ENCODE measurements at places on chromosomes 16 and 17.
A peak's percentile ranks its signal among the peaks of the same experiment; 100 is the strongest.

DNA sequence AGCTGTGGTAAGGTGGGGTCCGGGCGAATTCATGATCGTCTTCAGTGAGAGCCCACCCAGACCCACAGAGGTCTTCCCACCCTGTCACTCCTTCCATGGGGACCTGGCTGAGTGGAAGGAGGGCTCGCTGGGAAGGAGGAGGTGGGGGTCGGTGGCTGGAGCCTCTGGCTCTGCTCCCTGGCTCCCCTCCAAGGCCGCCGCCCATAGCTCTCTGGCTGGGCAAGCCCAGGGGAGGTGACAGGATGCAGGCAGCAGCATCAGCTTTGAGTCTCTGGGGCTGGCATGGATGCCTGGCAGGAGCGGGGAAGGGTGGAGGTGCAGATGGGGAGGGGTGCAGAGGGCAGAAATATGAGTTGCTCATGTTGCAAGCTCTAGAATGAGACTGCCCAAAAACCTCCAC lies 147.0 kb downstream of the ENGASE start:
- peak; percentile 32 for DNase-seq

GRCh38 chr17:7888184-7888920 lies at the start of gene CHD3:
Gene CHD3 (plus strand): TSS chr17:7888789. CDS start chr17:7889001, 212 bp downstream.
- DNase-seq = no peak

DNA sequence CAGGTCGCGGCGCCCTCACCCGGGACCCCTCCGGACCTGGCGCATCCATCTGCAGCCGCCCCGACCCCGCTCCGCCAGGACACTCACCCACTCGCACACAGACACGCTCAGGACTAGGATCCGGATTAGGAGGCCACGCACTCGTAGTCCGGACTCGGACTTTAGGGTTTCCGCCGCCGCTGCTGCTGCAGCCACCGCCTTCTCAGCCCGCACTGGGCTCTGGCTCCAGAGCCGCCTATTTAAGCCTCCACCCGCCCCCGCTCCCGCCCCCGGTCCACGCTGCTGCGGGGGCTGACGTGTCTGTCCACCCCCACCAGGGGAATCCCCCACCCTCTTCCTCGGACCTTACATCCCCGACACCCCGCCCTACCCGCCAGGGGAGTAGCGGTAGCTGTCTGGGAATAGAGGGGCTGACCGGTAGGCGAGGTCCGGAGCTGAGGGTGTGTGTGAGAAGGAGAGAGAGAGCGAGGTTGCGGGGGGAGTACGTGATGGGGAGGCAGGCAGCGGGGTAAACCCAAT lies at the start of gene RRAD:
TSS of gene RRAD (minus strand) at position 214 of the 519 bp plus-strand sequence. CDS start 356 bp downstream, outside the sequence.
- DNase-seq = no peak

DNA sequence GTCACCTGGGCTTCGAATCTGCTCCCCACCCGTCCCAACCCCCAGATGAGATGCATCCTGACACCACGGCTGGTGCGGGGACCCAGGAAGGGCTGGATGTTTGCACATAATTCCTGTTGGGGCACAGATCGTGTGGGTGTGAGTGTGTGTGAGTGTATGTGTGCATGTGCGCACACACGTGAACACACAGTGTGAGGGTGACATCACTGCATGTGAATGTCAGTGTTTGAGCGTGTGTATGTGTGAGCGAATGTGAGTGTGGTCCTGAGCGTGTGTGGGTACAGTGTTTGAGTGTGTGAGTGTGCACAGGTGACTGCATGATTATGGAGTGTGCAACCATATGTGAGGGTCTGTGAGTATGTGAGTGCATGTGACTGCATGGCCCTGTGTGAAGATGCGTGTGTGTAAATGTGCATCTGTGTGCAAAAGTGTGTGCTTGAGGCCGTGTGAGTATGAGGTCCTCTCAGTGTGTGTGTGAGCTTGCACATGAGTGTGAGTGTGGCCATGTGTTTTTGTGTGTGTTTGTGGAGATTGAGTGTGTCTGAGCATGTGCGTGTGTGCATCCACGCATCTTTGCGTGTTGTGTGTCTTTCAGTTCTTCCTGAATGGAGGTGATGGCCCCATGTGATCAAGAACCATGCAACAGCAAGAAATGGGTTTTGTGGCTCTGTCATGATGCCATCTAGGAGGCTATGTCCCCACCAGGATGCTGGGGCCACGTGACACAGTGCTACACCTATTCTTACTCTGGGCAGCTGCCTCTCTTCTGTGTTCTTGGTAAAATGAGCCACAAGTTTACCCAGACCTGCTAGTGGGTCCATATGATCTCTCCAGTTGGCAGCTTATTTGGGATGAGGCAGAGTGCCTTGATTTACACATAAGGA lies 70.5 kb upstream of the GCSH start:
- DNase-seq = no peak

DNA sequence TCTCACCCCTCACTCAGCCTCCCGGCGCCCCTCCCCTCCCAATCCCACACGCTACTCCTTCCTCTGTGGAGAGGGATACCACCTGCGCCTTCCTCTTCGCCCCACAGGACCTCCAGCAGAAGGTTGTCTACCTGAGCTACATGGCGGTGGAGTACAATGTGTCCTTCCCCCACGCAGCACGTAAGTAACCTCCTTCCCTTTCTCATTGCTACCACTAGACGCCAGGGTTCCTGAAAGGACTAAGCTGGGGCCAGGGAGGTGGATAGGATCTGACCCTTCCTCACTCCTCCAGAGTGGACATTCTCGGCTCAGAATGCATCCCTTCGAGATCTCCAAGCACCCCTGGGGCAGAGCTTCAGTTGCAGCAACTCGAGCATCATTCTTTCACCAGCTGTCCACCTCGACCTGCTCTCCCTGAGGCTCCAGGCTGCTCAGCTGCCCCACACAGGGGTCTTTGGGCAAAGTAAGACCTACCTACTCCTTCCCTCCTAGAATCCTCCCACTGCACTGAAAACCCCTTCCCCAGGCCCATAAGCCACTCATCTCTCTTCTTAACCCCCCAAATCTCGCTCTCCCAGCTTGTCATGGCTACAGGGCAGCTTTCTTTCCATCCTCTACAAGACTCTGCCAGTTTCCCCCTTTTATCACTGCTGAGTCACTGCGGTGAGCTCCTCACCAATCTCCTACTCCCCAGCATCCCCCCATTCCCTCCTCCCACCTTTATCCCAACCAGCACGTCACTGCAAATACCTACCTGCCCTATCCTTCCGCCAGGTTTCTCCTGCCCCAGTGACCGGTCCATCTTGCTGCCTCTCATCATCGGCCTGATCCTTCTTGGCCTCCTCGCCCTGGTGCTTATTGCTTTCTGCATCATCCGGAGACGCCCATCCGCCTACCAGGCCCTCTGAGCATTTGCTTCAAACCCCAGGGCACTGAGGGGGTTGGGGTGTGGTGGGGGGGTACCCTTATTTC lies 1.5 kb downstream of the CD68 start:
- DNase-seq = no peak
